A549 (cell line): ENCODE measurements at places on chromosomes 11 and 22. TPM values are rescaled to one million over a fixed set of nuclear protein-coding genes. Genes with fewer than 3 reads are reported as not detected.

DNA sequence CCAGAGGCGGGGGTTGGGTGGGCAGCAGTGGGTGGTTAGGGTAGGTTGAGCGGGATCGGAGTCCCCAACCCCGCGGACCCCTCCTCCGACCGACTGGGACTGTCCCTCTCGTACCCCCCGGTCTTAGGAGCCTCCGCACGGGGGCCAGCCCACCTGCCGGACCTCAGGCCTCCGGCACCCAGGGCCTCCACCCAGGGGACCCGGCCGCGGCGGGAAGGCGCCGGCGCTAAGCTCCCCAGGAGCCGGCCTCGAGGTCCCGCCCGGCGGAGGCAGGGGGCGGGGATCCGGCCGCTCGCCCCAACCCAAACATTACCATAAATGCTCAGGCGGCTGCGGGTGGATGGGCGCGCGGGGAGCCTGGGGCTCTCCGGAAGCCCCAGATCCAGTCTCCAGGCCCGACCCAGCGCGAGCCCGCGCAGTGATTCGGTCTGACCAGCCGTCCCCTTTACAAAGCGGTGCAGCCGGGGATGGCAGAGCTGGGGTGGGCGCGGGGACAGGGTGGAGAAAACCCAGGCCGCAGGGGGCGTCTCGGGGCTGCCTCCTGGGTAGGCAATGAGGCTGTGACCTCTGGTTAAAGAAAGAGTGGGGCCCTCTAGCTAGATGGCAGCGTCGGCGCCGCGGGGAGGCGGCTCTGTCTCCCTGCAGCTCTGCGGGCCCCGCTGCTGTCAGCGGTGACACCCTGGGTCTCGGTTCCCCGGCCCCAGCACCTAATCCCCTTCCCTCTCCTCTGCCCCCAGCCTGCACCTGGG, 4.0 kb upstream of the MCAM start:
- no peak for DNase-seq

GRCh38 chr11:87440076-87440770, 402.5 kb downstream of the TMEM135 start:
- DNase-seq: no peak

DNA sequence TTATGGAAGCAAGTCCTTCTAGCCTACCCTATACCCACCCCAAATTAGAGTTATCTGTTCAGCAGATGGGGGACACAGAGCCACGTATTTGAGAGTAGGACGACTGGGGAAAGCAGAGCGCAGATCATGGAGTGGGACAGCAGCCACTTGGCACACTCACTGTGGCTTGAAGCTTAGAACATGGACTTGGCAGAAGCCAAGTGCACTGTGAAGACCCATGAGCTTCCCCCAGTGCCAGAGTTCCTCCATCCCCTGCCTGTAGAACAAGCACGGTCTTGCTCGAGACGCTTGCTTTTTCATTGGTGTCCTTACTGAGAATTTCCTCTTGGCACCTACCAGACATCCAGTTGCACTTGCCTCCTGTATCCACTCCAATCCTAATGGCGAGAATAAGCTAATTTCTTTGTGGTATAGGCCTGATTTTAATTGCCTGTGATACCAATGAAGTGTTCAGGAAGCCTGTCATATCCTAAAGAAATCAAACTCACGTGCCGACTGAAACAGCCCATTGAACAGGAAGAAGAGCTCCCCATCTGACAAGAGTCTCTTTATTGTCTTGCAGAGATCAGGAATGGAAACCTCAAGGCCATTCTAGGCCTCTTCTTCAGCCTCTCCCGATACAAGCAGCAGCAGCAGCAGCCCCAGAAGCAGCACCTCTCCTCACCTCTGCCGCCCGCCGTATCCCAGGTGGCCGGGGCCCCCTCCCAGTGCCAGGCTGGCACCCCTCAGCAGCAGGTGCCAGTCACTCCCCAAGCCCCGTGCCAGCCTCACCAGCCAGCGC, 166.9 kb downstream of the NAV2 start:
- no peak for DNase-seq

DNA sequence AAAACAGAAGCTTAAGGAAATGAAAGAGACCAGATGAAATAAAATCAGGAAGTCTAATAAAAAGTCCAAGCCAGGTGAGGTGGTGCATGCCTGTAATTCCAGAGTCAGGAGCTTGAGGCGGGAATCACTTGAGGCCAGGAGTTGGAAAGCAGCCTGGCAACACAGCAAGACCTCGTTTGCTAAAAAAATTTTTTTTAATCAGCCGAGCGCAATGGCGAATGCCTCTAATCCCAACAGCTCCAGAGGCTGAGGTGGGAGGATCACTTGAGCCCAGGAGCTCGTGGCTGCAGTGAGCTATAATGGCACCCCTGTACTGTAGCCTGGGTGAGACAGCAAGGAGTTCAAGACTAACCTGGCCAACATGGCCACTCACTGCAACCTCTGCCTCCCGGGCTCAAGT, 8.0 kb downstream of the RAB6A start:
- no peak for DNase-seq

DNA sequence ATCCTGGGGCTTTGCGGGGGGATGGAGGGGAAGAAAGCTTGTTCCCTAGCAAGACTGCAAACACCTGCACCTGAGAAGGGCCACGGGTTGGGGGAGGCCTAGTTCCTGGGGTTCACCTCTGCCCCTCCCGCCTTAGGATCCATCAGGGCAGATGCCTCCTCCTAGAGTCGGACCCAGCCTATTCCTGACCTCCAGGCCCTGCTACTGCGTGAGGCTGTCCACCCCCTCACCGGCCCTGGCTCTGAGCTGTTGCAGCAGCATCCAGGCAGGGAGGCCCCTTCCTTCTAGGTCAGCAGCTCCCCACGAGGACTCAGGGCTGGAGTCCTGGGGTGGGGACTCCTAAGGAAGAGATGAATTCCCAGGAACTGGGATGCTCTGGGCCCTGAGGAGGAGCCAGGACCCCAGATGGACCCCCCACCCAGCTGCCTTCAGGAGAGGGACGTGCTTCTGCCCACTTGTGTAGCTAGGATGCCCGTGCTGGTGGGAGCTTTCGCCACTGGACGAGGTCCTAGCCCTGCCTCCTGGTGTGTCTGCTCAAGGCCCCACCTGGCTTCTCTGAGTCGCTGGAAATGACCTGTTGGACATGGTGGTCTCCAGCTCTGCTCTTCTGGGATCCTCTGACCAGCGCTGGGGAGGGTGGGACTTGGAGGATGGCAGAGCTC, 10.3 kb downstream of the MRGPRF start:
- DNase-seq: no peak

- no peak for DNase-seq
Observed at GRCh38 chr11:120635136-120635810, 123.7 kb downstream of the GRIK4 start.

GRCh38 chr11:43576803-43577521, 103.6 kb upstream of the HSD17B12 start:
- DNase-seq: peak; percentile 62

- DNase-seq: no peak
Observed at GRCh38 chr22:20749453-20749852, 24.5 kb upstream of the SERPIND1 start.

DNA sequence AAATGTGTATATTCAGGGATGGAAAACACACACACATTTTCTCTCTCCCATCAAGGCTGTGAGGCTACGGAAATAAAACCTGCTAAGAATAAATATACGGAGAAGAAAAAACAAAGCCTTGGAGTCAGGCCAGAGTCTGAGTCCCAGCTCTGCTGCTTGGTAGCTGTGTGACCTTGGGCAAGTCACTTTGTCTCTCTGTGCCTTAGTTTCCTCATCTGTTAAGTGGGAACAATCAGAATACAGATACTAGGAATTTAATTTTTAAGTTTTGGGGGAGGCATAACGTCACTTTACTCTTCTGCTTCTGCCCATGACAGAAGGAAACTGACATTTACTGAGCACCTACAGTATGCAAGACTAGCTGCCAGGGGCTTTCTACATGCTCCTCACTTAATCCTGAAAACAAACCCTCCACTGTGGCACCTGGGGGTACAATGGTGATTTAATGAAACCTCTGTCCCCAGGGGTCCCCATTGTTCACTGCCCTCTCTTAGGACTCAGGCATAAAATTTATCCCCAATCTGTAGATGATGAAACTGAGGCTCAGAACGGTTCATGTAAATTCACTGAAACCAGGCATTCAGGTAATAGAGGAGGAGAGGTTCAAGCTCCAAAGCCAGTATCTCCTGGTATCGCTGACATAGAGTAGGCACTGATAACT, 131.9 kb upstream of the SERPIND1 start:
- DNase-seq: no peak

DNA sequence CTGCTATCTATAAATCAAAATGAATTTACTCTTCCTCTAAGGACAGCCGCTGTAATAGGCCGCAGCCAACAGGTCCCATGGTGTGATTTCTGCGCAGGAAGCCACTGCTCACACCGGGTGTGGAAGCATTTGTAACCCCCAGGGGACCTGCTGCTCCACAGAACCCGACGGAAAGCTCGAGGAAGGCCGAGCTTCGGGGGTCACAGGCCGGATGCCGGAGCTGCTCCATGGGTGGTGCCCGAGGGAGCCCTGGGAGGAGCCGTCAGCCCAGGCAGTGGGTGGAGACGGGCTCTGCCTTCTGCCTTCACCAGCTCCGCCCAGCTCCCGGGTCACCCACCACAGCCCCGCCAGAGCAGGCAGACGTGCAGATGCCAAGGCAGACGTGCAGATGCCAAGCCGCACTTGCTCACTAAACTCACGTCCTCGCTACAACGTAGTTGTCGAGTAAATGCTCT, 63.5 kb downstream of the BRD1 start:
- no peak for DNase-seq

The MIOX gene
- polyA plus RNA-seq: not detected in 3 replicates

The FOLR1 gene
- polyA plus RNA-seq: 0.08 to 0.12 TPM (median 0.09 TPM) in 3 replicates

The SAC3D1 gene
- 29.0 to 31.0 TPM (median 30.4 TPM) in 3 replicates for polyA plus RNA-seq

The CEND1 gene
- 1.0 to 1.3 TPM (median 1.0 TPM) in 3 replicates for polyA plus RNA-seq

The LMF2 gene
- polyA plus RNA-seq: 31.8 to 34.2 TPM (median 32.5 TPM) in 3 replicates

The TSGA10IP gene
- polyA plus RNA-seq: not detected in 3 replicates

The LDHAL6A gene
- not detected in 3 replicates for polyA plus RNA-seq
